Choroid plexus epithelial cell (primary cell): ENCODE measurements at places on chromosomes 13 and 19.

GRCh38 chr19:2775556-2776430, 7.3 kb downstream of the SGTA start:
- DNase-seq, result peak; percentile 63

DNA sequence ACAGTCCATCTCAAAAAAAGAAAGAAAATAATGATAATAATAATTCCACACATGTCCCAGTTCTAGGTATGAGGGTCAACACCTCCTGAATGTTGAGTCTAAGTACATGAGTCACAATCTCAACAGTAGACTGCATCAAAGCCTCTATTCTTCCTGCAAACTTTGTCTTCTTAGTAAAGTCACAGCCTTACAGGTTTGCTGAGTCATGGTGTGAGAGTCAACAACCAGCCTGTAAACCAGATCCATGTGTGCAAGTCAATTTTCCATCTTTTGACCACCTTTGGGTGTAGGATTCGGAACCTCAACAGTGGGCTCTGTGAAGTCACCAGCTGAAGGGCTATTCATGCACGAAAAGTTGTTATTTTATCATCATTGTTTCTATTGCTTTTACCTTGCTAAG, 25.7 kb upstream of the ZNF729 start:
- no peak for DNase-seq

- peak; percentile 48 for DNase-seq
Measured at GRCh38 chr19:18999896-19000620, 33.3 kb downstream of the SUGP2 start.

- DNase-seq, result peak; percentile 64
Measured at GRCh38 chr19:38134540-38135149, 89.4 kb downstream of the DPF1 start.

- DNase-seq, result no peak
Measured at GRCh38 chr13:107252428-107252827, 684.5 kb upstream of the ARGLU1 start.

GRCh38 chr13:87123987-87124784, 547.0 kb upstream of the SLITRK5 start:
- peak; percentile 100 for DNase-seq

- DNase-seq, result no peak
Measured at GRCh38 chr13:75391432-75392100, 90.4 kb downstream of the TBC1D4 start.

- peak; percentile 58 for DNase-seq
Measured at GRCh38 chr13:27203854-27204253, 32.2 kb upstream of the USP12 start.

DNA sequence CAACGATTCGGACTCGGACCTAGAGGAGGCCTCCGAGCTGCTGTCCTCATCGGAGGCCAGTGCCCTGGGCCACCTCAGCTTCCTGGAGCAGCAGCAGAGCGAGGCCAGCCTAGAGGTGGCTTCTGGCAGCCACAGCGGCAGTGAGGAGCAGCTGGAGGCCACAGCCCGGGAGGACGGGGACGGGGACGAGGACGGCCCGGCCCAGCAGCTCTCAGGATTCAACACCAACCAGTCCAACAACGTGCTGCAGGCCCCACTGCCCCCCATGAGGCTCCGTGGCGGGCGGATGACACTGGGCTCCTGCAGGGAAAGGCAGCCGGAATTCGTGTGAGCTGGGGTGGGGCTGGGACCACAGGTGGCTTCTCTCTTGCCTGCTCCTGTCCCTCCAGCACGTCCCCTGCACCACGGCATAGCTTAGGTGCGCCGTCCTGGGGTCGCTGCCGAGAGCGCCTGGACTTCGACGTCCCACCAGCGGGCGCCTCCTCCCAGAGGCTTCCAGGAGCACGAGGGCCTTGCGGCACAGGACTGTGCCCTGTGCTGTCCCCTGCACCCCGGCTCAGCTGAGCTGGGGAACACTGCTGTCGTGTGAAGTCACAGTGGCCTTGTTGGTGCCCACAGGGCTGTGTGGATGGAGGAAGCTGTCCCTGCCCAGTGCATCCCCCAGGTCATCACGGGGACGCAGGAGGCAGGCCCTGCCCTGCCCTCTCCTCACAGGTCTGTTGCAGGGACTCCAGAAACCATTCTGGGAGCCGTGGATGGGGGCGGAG, 9.3 kb downstream of the POLR2E start:
- no peak for DNase-seq

GRCh38 chr19:41426952-41427646, at the start of gene B3GNT8:
B3GNT8 (minus strand) TSS chr19:41427374; CDS start chr19:41426778, 596 bp downstream.
- peak; percentile 70 for DNase-seq

GRCh38 chr19:18049385-18049784, 37.3 kb downstream of the IL12RB1 start:
- DNase-seq, result peak; percentile 80

GRCh38 chr13:43077046-43077445, 53.7 kb downstream of the DNAJC15 start:
- DNase-seq, result no peak

- DNase-seq, result no peak
Measured at GRCh38 chr13:94952787-94953186, 240.4 kb upstream of the SOX21 start.

DNA sequence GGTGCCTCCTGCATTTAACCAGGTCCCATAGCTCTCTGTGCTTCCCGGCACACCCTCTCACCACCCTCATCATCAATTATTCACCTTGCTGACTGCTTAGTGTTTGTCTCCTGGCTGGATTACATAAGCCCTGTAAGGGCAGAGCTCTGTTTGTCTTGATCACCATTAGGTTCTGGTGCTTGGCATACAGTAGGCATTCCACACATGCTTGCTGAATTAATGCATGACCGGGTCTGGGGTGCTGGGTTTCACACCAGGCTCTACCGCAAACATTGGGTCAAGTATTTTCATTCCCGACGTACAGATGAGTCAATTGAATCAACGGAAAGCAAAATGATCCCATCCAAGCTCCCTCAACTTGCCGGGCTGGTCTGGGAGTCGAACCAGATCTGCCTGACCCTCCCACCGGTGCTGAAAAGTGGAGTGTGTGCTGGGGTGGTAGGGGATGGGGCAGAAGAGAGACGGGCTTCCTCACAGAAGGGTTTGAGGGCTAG, 28.5 kb downstream of the VAV1 start:
- peak; percentile 64 for DNase-seq

DNA sequence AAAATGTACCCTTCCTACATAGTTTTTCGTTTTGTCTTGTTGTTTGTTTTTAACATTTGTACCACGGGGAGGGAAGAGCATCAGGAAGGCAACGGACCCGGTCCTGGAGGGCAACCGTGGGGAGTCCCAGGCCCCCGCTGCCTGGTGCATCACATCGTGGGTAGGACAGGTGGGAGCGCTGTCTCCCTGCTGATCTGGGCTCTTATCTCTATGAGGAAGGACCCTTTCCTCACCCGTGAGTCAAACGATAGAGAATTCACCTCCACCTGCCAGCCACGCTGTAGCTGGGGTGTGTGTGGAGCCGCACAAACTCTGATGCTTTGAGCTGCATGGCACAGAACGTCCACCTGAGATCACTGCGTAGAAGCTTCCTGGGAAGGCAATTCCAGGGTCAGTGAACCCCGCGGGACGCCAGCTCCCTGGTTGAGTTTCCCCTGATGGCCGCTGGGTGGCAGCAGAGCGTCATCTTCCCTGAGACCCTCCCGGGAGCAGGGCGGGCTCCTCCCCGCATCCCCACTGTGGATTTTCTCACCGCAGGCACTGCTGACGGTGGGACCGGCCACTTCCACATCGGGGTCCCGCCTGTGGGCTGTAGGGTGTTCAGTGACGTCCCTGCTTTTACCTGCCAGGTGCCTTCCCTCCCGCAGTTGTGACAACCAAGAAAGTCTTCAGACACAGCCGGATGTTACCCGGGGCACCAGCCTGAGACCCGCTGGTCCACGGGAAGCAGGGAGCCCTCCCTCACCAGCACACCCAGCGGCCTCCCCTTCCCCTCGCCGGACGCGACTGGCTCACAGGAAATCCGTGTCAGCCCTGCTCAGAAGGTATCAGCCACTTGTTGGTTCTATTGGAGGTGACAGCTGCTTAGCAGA, 54.7 kb downstream of the ZNF787 start:
- DNase-seq, result peak; percentile 46

DNA sequence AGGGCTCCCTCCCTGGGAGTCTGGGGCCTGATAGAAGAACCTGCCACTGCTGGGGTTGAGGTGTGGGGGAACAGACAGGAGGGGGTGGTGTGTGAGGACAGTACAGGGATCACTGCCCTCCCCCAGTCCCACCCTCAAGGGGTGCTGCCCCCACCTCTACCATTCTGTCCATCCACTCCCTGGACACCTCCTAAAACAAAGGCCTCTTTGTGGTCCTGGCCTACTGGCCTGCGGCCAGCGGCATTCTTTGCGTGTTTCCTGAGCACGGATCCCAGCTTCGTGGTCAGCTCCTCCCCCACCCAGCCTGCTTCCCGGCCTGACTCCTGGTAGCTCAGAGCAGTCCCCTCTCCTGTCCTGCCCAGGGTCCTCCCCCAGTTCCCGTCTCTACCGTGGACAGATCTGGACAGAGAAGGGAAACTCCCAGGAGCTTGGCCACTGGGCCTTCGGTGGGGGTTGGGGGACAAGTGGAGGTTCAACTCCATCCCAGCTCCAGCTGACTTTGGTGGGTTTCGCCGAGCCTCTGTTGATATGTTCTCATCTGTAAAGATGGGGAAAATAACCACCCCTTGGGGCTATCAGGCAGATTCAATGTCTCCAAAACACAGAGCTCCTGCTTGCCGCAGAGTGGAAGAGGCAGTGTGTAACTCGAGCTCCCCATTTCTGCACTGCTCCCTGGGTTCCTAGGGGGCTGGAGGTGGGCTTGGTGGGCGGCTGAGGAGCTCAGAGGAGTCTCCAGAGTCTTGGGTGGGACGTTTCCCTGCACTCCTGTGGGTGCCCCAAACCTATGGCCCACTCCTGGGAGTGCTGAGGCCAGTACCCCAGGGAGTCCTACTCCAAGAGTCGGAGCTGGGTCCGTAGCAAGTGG, 48.7 kb downstream of the LYL1 start:
- DNase-seq, result peak; percentile 87

DNA sequence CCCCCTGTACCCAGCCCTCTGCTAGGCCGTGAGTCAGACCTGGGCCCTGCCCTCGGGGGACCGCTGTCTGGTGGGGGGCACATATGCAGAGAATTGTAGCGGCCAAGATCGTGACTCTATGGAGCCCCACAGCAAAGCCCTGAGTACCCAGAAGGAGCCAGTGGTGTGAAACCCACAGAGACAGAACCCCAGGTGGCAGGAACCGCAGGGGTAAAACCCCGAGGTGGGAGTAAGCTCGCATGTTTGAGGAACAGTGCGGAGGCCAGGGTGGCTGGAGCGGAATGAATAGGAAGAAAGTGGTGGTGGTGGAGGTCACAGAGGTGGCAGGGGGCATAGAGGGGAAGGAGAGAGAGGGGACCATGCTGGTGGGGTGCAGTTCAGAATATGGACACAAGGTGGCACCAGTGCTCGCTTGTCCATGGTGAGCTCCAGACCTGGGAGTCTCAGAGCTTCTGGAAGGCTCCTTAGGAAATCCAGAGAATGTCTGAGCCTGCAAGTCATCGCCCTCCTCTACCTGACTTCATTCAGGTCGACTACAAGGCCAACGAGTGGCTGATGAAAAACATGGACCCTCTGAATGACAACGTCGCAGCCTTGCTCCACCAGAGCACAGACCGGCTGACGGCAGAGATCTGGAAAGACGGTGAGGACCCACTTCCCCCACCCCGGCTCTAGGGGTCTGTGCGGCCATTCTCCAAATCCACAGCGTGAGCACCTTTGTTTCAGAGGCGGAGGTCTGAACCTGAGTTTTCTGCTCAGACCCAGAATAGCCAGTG, 48.9 kb downstream of the MYH14 start:
- DNase-seq, result peak; percentile 13

DNA sequence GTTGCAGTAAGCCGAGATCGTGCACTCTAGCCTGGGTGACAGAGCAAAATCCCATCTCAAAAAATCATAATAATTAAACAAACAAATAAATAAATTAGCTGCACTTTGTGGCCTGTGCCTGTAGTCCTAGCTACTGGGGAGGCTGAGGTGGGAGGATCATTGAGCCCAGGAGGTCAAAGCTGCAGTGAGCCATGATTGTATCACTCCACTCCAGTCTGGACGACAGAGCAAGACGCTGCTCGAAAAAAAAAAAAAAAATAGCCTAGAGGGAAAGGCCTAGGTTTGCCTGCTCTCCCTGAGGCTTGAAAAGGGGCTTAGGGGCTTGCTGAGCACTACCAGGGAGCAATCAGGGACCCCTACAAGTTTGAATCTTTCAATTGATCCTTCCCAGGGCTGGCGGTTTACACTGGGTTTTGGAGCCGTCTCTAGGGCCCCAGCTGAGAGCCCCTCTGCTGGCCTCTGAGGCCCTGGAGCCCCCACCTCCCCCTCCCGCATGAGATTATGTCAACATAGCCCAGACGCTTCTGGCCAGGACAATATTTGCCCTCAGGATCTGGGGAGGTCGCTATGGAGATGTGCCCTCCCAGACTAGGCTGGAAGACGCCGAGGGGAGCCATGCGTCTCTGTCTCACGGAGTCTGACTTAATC, 10.4 kb upstream of the GIPR start:
- no peak for DNase-seq

DNA sequence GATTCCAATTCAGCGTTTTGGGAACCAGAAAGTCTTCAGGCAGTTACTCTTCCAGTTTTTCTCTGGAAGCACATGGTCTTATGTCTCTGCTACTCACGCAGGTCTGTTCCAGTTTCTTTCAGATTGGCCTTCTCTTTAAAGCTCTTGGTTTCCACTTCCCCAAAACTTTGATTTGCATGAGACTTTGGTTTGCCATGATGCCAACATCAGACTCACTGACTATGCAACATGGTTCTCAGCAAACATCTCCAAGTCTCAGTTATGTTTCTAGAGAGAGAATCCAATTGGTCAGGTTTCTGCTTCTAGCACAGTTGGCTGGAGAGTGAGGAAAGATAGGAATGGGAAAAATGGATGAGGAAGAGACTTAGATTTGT, 3.1 kb downstream of the AKAP11 start:
- DNase-seq, result no peak

GRCh38 chr19:12665281-12665573, 1.3 kb downstream of the MAN2B1 start:
- DNase-seq, result no peak

- DNase-seq, result no peak
Measured at GRCh38 chr19:18798384-18799352, 7.6 kb upstream of the COMP start.

DNA sequence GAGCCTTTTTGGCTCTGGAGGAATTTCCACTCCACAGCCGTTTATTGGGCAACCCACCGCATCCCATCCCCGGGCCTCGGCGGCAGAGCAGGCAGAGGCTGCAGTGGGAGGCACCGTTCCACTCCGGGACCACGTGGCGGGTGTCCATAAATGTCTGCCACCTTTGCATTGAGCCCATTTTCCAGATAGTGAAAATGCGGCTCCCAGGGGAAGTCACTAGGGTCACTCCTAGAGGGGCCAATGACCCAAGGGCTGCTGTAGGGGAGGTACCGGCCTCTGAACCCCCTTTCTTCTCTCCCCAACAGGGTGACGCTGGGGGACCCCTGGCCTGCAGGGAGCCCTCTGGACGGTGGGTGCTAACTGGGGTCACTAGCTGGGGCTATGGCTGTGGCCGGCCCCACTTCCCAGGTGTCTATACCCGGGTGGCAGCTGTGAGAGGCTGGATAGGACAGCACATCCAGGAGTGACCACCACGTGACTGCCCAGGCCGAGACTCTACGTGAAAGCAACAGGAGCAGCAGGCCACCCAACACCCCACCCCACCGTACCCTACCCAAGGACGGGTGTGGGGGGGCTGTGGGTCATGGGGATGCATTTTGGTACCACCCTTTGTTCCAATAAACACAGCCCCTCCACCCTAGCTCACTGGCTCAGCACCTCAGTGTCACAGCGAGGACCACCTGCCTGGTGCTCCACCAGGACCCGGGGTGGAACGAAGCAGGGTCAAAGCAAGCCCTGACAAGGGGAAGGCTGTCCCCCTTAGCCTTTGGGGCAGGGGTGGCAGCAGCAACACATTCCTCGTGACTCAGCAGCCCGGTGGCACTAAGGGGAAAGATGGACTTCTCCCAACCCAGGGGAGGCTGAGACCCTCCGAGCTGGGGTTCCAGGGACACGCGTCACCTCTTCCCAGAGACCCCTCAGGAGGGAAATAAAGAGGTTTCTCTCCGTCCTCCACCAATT, 1.5 kb downstream of the TIMM13 start:
- no peak for DNase-seq
